ENCODE measurements at places on chromosomes 1 and 21.

DNA sequence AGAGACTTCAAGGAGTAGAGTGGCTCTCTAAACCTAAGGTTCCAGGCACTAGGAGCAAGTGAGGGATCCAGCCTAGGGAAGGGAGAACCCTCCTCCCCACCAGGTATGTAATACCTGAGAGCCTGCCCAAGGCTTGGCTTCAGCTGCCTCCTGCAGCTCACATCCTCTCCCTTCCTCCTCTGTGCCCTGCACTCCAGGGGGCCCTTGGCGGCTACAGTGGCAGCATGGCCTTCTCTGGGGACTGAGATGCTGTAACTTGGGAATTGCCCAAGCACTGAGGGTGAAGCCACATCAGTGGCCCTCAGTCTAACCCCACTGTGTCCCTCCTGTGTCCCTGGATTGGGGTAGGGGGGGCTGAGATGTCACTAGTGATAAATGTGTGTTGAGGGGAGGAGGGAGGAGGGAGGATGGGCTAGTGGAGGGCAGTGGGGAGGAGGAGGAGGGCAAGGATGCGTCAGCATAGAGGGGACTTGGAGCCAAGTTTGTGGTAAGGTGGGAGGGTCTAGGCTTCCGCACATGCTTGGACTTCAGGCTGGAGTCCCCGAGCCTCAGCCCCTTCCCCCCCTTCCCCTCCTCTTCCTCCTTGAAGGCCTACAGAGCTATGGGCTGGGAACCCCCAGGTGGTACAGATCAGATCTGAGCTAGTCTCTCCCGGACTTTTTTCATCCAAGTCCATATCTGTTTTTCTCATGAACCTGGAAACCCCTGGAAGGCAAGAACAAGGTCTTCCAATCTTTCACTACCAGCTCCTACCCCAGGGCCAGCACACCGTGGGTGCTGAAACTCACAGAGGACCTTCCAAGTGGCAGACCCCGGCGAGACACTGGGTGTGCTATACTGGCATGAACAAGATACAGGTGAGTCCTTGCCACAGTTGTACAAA lies 17.5 kb downstream of the COL9A2 start:
- no peak for DNase-seq

GRCh38 chr1:221878134-221878533 lies 136.2 kb upstream of the DUSP10 start:
- DNase-seq, result no peak

GRCh38 chr21:43297989-43298388 lies 128.9 kb downstream of the SIK1 start:
- no peak for DNase-seq

DNA sequence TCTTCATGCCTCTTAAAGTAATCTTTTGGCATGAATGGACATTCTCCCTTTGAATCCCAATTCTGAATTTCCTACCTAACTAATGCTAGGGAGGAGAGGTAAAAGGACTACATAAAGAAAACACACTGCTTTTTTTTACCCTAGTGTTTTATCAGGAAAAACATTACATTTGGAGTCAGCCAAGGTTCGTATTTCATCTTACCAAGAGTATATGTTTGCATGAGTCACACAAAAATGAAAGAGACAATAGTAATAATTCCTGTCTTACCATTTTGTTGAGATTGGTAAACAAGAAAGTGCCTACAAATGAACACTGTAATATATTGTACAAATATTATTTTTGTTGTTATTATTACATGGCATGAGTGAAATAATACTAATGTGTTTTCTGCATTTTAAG lies 112.9 kb upstream of the WARS2 start:
- DNase-seq, result no peak

GRCh38 chr21:20308586-20309315 lies 689.5 kb upstream of the NCAM2 start:
- DNase-seq, result no peak

- DNase-seq, result no peak
Observed at GRCh38 chr1:197103300-197103699, 36.2 kb upstream of the F13B start.

GRCh38 chr1:211485480-211485857 lies 6.5 kb downstream of the RD3 start:
- no peak for DNase-seq

DNA sequence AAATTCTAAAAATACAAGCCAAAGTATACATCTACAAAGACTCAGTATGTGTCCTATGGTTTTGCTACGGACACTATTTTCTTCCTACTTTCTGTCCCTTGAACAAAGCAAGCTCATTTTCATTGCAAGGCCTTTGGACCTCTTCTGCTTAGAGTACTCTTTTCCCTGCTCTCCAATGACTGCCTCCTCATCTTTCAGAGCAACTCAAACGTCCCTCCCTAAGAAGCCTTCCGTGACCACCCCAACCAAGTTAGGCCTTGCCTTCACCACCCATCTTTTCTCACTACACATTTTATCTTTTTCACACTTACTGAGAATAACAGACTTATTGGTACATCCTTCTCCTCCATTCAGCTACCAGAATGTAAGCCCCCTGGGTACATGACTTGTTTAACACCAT lies 39.9 kb downstream of the ENAH start:
- DNase-seq, result no peak

- no peak for DNase-seq
Observed at GRCh38 chr1:44412601-44413000, 7.5 kb downstream of the RNF220 start.

GRCh38 chr1:44733365-44733764 lies 2.4 kb upstream of the RNU5D-1 start:
- DNase-seq, result peak; percentile 21

DNA sequence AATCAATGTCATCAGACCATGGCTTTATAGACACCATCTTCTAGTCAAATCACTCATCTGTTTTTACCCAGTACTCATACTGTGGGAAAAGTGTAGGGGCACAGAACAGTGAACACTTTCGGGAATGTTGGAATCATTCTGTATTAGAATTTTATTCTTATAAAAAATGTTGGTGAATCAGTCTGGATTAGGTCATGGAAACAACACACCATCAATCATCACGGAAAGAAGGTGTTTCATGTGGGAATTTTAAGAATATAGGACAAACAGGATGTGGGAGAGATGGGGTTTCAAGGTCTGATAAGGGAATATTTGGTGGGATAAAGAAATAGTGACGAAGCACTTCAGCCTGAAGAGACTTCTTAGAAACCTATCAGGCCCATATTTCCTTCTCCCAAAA lies 17.3 kb downstream of the GBP1 start:
- DNase-seq, result no peak

DNA sequence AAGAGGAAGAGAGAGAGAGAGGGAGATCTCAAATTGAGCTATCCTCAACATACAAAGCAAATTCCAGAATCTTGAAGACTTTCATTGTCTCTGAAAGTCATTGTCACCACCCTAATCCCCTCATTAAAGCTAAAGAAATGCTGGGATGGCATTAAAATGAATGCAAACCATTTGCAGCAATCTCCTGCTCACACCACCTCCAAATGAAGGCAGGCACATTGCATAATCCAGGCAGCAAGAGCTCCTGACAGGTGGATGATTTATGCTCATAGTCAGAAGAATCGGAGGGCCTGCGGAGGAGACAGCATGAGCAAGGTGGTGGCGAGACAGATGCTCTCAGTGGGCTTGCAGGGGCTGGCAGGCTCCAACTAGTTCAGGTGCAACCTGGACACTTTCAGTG lies 90.2 kb downstream of the ESRRG start:
- no peak for DNase-seq

DNA sequence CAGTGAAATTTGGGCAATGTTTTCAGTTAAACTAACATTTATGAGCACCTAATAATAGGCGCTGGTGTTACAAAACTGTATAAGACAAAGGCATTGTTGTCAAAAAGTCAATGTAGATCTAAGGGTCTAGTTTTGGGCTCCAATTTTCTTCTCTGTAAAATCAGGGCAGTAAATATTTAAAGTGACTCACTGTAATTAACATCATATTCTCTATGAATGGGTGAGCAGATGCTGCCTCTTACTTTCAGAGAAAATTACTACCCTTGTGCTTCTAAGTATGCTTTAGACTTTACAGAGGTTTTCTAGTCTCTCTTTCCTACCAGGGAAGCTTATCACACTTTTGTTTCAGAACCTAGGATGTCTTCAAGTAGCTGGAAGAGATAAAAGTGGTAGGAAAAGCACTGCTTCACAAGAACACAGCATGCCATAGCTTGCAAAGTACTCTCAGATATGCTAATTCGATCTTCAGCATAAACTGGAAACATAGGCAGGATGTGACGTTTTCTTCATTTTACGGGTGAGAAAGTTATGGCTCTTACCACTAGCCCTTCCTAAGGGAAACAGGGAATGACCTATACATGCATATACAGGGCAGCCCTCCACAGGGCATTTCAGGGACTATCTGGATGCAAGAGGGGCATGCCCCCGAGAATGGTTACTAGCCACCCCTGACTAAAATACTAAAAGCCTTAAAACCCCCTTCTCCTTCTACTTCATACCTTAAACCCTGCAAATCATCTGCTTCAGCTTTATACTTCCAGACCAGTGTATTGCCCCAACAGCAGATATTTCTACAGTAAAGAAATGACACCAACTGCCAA lies 2.6 kb downstream of the C1orf116 start:
- DNase-seq, result no peak

- no peak for DNase-seq
Observed at GRCh38 chr1:26498894-26499293, 26.7 kb downstream of the HMGN2 start.

GRCh38 chr21:42997053-42997452 lies 22.7 kb downstream of the PKNOX1 start:
- DNase-seq, result no peak

DNA sequence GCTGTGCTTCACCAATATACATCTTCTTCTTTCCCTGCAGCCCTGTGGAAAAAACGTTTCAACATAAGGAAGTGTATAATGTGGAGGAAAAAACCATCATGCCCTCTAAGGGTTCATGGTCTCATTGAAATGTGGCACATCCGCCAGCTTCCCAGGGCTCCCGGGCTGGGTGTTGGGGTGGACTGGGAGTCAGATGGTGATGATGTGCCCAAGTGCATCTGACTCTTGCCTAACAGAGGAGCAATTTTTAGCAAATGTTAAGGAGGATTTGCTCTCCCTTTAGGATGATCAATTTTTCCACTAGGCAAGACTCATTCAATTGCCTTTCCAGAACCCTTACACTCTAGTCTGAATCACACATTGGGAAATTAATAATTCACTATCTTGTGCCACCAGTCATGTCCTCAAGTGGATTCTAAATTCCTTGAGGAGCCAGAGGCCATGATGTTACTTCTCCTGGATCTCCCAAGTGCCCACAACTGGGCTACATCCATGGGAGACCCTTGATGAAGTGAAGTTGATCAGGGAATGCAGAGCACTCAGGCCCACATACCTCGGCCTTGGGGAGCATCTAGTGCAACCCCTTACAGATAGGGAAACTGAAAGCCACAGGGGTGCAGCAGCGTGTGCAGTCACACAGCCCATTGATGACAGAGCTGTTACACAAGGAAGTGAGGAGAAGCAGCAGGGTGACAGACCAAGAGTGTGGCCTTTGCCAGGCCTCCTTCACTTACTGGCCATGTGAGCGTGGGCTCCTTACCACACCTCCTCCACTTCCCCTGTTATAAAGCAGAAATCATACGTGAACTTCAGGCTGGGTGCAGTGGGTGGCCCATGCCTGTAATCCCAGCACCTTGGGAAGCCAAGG lies 100.0 kb upstream of the SLC44A3 start:
- DNase-seq, result no peak

DNA sequence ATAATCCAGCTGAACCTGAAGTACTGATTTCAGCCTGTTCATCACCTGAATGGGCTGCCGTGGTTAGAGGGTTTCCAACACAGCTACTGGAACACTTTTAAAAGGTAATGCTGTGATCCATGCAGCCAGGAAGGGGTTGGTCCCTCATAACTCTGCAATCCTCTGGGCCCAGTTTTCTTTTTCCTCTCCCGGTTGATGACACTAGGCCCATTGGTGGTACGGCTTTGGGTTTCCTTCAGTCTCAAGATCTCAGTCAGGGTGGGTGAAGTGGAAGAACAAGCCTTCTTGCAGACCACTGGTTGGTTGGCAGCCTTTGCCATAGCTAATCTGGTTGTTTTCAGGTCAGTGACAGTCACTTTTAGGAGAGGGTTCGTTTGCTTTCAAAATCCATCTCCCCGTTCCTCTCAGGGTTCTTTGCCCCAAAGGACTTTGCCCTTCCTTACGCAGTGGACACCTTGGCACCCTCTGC lies 502 bp upstream of the SLC35A3 start:
- peak; percentile 20 for DNase-seq

DNA sequence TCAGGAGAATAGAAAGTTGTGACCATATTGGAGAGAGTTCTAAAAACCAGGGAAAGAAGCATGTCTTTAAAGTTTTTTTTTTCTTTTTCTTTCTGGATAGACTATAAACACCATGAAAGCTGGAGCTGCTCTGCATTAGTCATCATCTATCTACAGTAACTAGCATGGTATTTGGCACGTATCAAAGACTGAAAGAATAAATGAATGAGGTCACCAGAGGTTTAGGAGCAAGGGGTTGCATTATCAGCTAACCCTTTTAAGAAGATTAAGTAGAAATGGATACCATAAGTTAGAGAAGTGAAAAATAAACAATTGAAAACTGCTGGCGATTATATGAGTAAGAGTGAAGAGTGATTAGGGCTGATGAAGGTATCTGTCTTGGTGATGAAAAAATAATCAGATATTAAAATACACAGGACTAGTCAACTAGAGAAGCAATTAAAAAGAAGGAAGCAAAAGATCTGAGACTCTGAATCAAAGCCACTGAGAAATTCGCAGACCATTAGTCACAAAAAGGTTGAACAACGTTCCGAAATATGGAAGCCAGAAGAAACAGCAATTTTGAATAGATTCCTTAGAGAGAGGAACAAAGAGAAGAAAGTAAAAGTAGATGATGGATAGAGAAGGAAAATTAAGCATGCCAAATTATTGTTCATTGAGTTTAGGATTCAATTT lies 536.4 kb downstream of the DPYD start:
- DNase-seq, result no peak

- no peak for DNase-seq
Observed at GRCh38 chr1:221664253-221664652, 77.6 kb downstream of the DUSP10 start.

DNA sequence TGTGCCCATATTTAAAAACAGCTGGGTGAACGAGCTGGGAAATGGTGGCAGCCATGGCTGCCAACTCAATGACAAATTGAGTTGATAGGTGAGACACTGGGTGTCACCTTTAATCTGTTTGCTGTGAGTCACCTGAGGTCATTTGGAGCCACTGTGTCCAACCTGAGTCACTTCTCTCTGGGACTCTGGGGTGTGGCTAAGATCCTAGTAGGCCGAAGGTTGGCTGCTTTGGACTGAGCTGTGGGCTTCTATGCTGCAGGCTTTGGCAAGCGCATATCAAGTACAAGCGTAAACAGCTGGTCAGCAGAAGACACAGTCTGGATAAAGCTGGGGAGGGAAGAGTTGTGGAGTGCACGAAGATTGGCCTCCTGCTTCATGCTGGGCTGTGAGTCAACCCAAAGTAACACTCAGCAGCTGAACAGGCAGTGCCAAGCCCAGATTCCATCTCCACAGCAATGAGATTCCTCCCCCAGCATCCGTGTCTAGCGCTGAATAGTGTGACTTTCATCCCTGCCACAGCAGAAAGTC lies 24.0 kb downstream of the TEX35 start:
- DNase-seq, result no peak

DNA sequence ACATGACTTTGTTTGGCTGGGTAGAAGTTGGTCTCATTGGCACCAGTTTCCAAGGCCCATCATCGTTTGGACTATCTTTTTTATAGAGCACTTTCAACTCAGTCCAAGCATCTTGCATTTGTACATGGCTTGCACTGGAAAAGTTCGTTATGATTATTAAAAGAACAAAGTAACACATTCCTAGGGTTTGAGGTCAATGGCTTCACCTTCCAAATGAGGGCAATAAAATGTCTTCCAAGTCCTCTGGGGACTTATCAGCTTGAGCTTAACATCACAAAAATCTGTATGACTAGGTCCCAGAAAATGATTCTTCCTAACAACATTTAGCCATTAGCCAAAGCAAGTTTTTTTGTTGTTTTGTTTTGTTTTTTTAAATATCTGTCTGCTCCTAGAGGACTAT lies 610.8 kb downstream of the LMO4 start:
- DNase-seq, result no peak

Data from SK-MEL-5 (cell line).